ENCODE measurements at places on chromosomes 6 and 20.

GRCh38 chr20:51446656-51447055, 95.9 kb downstream of the NFATC2 start:
- H3K36me3 ChIP-seq = peaks cover 15% of the 10 kb centered on the region
- no peak overlapping the region for H3K4me3 ChIP-seq
- no peaks in the 10 kb centered on the region for H3K27me3 ChIP-seq
- no peaks in the 10 kb centered on the region for H3K4me1 ChIP-seq

DNA sequence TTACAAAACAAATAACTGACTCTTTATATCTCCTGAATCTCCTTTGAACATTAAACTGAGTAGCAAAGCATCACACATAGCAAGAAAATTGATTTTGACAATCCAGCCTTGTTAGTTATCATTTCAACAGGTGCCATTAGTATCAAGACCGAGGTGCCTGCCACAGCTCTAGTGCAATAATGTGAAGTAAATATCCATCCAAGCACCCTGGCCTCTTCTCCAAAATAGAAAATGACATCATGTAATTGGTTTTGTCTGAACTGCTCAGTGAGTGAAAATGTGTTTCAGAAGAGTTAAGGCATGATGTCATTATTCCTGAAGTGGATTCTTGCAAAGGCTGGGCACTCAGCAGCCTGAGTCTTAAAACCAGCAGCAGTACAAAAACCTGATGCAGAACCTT, 341.4 kb downstream of the PLCB1 start:
- H3K4me3 ChIP-seq = no peak overlapping the region
- no peaks in the 10 kb centered on the region for H3K36me3 ChIP-seq
- no peaks in the 10 kb centered on the region for H3K27me3 ChIP-seq
- no peak overlapping the region for H3K27ac ChIP-seq
- no peaks in the 10 kb centered on the region for H3K4me1 ChIP-seq

DNA sequence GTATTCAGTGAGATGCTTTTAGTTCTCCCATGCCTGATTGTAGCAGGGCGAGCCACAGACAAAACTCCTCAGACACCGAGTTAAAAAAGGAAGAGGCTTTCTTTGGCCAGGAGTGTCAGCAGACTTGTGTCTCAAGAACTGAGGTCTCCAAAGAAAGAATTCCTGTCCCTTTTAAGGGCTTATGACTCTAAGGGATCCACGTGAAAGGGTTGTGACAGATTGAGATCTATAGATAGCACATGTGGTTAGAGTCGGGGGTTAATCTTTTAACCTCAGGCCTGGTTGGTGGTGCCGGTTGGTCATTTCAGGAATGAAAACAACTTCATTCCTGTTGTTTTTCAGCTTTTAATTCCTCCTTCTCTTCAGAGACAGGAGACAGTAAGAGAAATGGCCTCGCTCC, 168.8 kb upstream of the GRIK2 start:
- H3K4me3 ChIP-seq = no peak overlapping the region
- no peak for DNase-seq
- no peaks in the 10 kb centered on the region for H3K27me3 ChIP-seq
- no peaks in the 10 kb centered on the region for H3K36me3 ChIP-seq
- H3K27ac ChIP-seq = no peak overlapping the region
- H3K4me1 ChIP-seq = no peaks in the 10 kb centered on the region

DNA sequence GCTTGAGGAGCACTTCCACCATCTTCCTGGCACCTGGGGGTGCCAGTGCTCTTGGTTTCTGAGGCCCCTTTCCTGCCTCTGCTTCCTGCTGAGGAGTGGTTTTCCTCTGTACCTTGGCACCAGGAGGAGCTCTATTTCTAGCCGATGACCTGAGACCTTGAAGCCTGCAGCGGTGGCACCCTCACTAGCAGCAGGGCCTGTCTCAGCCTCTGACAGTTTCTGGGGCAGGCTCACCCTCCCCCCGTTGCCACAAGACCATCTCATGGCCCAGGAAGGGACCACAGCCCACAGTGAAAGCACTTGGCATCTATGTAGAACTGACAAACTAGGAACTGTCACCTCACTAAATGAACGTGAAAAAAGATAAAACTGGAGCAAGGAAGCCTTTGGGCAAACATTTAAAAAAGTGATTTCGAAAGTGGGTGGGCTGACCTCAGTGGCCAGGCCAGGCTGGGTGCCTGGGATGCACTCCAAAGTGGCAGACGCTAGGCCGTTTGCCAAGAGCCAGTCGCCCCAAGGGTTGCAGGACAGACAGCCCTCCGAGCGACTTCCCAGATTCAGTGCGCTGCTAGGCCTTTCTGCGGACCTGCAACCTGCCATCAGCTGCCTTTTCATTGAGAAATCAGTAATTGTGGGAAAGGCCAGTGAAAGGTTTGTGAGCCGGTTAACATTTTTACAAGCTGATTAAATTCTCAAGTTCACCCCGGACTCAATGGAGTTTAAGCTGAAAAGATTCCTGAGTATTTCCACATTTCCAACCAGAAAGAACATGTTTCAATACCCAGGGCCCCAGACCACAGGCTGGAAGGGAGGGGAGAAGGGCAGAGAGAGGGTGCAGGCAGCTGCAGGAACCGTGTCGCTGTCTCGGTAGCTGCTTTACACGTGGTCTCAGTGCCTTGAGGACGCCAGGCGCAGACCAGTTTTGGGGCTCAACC, 303.7 kb downstream of the ESR1 start:
- H3K36me3 ChIP-seq = no peaks in the 10 kb centered on the region
- H3K4me1 ChIP-seq = no peaks in the 10 kb centered on the region
- no peak overlapping the region for H3K27ac ChIP-seq
- no peak overlapping the region for H3K4me3 ChIP-seq
- DNase-seq = no peak
- no peaks in the 10 kb centered on the region for H3K27me3 ChIP-seq

DNA sequence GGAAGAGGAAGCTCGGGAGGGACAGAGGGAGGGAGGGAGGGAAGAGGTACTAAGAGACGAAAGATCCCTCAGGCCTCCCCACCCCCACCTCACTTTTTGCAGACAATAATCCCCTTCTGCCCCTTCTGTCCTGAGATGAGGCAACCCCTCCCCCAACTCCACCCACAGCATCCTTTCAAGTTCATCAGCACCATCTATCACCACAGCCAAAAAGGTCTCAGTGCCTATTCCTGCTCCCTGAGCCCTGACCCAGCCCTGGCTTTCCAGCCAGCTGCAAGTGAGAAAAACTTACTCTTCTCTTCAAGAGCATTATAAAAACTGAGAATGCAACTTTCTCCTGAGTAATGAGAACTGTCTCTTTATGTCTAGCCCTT, 133.2 kb upstream of the LRFN2 start:
- peaks cover 19% of the 10 kb centered on the region for H3K4me1 ChIP-seq
- H3K36me3 ChIP-seq = no peaks in the 10 kb centered on the region
- H3K4me3 ChIP-seq = no peak overlapping the region
- DNase-seq = no peak

DNA sequence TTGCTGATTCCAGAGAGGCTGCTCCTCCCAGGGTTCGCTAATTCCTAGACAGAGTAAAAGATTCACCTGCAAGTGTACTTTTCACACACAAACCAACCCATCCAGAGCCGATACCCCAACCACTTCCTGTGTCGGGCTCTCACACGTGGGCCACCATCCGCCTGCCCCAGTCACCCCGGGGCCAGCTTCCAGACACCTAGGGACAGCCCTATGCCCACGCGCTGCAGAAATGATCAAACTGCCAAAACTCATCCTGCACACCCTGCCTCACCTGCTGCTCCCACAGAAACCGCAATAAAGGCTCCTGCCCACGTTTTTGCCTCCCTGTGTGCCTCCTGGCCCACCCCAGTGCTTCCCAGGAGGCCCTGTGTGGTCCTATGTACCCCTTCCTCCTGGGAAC, 59.5 kb downstream of the PSMG4 start:
- no peaks in the 10 kb centered on the region for H3K36me3 ChIP-seq
- peaks cover 9% of the 10 kb centered on the region for H3K4me1 ChIP-seq
- DNase-seq = no peak
- no peak overlapping the region for H3K27ac ChIP-seq

GRCh38 chr6:21639316-21639715, 45.8 kb downstream of the SOX4 start:
- H3K27ac ChIP-seq = no peak overlapping the region
- no peaks in the 10 kb centered on the region for H3K27me3 ChIP-seq
- no peak for DNase-seq
- H3K4me3 ChIP-seq = no peak overlapping the region

- H3K36me3 ChIP-seq = no peaks in the 10 kb centered on the region
- H3K27me3 ChIP-seq = no peaks in the 10 kb centered on the region
- no peak overlapping the region for H3K27ac ChIP-seq
- no peak overlapping the region for H3K4me3 ChIP-seq
- H3K4me1 ChIP-seq = no peaks in the 10 kb centered on the region
- DNase-seq = no peak
Observed at GRCh38 chr6:42230345-42231321, 13.0 kb upstream of the MRPS10 start.

DNA sequence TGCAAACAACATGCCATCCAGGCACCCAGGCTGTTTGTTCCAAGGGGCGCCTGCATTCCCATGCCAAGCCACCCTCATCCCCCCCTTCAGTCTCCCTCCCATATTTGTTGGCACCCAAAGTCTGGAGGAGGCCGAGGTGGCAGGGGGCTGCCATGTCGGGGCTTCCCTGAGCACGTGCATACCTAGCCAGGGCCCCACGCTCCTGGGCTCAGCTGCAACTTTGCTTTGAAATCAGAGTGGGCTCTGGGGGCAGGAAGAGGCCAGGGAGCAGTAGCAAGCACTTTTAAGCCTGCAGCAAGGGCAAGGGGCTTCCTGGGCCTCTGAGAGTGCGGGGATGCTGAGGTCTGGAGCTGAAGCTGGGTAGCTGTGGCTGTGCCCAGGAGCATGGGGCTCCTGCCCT, 655.9 kb upstream of the EYS start:
- no peaks in the 10 kb centered on the region for H3K4me1 ChIP-seq
- no peaks in the 10 kb centered on the region for H3K27me3 ChIP-seq
- H3K27ac ChIP-seq = no peak overlapping the region
- H3K4me3 ChIP-seq = no peak overlapping the region

GRCh38 chr6:135300576-135300975, 119.5 kb downstream of the MYB start:
- H3K27me3 ChIP-seq = no peaks in the 10 kb centered on the region
- DNase-seq = no peak
- no peaks in the 10 kb centered on the region for H3K36me3 ChIP-seq

DNA sequence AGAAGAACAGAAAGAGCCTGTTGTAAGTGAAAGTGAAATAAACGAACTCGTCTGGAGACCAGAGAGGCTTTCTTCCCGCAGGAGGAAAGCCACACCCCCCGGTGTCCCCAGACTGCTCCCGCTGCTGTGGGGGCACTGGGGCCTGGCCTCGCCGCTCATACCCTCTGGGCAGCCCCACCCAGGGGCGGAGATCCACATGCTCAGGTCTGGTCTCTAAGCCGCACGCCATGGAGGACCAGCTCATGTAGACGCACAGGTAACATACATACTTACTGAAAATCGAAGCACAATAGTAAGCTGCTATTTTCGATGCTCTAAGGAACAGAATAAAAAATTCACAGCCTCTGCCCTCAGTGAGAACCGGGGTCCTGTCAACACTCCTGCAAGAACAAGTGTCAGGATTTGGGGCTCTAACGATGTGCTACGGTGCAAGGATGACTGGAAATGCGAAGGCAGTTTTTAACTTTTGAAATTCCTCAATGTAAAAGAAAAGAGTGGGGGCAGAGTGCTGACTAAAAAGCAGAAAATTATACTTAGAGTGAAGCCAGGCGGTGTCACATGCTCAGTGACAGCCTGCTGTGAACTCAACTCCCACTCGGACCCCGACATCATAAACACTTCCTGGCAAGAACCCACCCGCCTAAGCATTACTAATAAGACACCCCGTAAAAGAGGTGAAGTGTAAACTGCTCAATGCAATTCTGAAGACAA, 110.5 kb downstream of the IRF4 start:
- H3K27ac ChIP-seq = peak overlapping the region; percentile 63
- peaks cover 40% of the 10 kb centered on the region for H3K4me1 ChIP-seq
- H3K4me3 ChIP-seq = peak overlapping the region; percentile 86
- DNase-seq = no peak
- no peaks in the 10 kb centered on the region for H3K27me3 ChIP-seq

- H3K27me3 ChIP-seq = no peaks in the 10 kb centered on the region
- no peak for DNase-seq
- no peaks in the 10 kb centered on the region for H3K4me1 ChIP-seq
- no peaks in the 10 kb centered on the region for H3K36me3 ChIP-seq
- no peak overlapping the region for H3K4me3 ChIP-seq
Observed at GRCh38 chr6:21332660-21333059, 260.9 kb upstream of the SOX4 start.

- H3K4me1 ChIP-seq = peaks cover 4% of the 10 kb centered on the region
- H3K4me3 ChIP-seq = no peak overlapping the region
- no peak for DNase-seq
- no peak overlapping the region for H3K27ac ChIP-seq
Observed at GRCh38 chr6:137413482-137413881, 80.7 kb downstream of the OLIG3 start.

GRCh38 chr6:106614166-106614565, 15.1 kb downstream of the RTN4IP1 start:
- H3K4me3 ChIP-seq = no peak overlapping the region
- H3K27me3 ChIP-seq = no peaks in the 10 kb centered on the region
- peaks cover 4% of the 10 kb centered on the region for H3K4me1 ChIP-seq
- H3K27ac ChIP-seq = no peak overlapping the region
- no peaks in the 10 kb centered on the region for H3K36me3 ChIP-seq

DNA sequence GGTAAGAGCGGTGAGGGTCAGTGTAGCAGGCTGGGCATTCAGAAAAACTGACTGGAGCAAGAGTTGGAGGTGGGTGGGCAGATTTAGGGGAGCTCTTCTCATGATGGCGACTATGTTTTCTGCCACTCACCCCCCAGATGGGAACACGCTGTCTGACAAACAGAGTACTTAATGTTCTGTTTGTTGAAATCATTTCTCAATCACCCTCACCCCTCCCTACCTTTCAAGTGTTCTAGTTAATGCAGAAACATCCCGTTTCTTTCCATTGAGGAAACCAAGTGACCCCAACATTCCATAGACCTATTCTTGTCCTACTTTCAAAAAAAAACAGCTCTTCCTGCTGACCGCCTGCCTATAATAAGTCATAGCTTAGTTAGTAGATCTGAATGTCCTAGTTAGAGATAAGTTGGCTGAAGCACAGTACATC, 132.5 kb upstream of the NEDD9 start:
- peaks cover 57% of the 10 kb centered on the region for H3K4me1 ChIP-seq
- H3K27me3 ChIP-seq = no peaks in the 10 kb centered on the region
- H3K4me3 ChIP-seq = no peak overlapping the region
- DNase-seq = no peak
- 0 out of 2 replicates have a peak overlapping the region, but pooled peaks have one; percentile 28 for H3K27ac ChIP-seq
- H3K36me3 ChIP-seq = no peaks in the 10 kb centered on the region

DNA sequence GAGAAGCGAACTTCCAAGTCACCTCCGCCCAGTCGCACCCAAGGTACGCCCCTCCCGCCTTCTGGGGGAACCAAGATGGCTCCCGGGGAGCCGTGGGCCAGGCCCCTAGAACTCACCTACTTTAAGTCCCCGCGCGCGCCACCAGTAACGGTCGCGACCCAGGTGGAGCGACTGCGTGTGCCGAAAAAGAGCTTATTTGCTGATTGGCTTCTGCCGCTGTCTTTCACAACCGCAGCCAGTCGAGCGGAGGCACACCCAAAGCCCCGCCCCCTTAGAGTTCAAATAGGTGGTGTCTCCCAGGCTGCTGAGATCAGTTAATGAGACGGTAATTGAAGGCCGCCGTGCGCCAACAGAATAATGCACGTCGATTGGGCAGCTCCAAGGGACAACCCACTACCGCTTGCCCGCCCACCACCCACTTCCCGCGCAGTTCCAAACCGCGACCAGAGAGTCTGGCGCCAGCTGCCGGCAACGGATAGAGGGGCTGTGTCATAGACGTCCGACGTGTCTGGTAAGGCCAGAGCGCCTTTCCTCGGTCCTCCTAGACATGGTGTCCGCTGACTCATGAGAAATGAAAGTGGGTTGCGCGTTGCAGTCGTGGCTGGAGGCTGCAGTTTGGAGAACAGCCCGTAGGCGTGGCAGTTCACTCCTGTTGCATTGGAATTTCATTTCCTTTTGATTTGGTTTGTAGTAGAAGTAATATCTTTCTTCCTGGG, at the start of gene MDC1:
Gene MDC1, minus strand, starts transcription at position 153 of the 716 bp plus-strand sequence. CDS start 2,106 bp downstream, outside the sequence.
- DNase-seq = peak; percentile 99
- peak within 1 kb of the TSS; percentile 98 for H3K27ac ChIP-seq
- no peaks in the 10 kb centered on the region for H3K27me3 ChIP-seq
- peaks cover 15% of the 10 kb centered on the region for H3K4me1 ChIP-seq
- peak within 1 kb of the TSS; percentile 83 for H3K4me3 ChIP-seq

Data from GM12878 (cell line).